ENCODE measurements at places on chromosomes 12 and 14. TPM values are rescaled to one million over a fixed set of nuclear protein-coding genes. Genes with fewer than 3 reads are reported as not detected.

The TEX52 gene
- total RNA-seq, result not detected

The CD163 gene
- 165 TPM for total RNA-seq

The KCNH5 gene
- total RNA-seq, result 1.3 TPM

The NAV3 gene
- 5.1 TPM for total RNA-seq

The BRMS1L gene
- 10.2 TPM for total RNA-seq

The PLXNC1 gene
- 2.0 TPM for total RNA-seq

The GDF3 gene
- not detected for total RNA-seq

The ABCC9 gene
- total RNA-seq, result 25.0 TPM

The IGF1 gene
- total RNA-seq, result 11.4 TPM

The EXOC3L4 gene
- total RNA-seq, result not detected

The GARIN6 gene
- not detected for total RNA-seq

The SLCO1B1 gene
- not detected for total RNA-seq

The PCED1B gene
- total RNA-seq, result 1.4 TPM

The PAPLN gene
- 5.1 TPM for total RNA-seq

The ACTN1 gene
- total RNA-seq, result 170 TPM

The SDR9C7 gene
- total RNA-seq, result 0.28 TPM

The FAM90A1 gene
- not detected for total RNA-seq

The LLPH gene
- 7.0 TPM for total RNA-seq

The TAS2R20 gene
- total RNA-seq, result 0.33 TPM

The SERPINA3 gene
- total RNA-seq, result 330 TPM

The CARMIL3 gene
- total RNA-seq, result not detected

The TAS2R43 gene
- 2.0 TPM for total RNA-seq

The ACSM4 gene
- total RNA-seq, result not detected

The GLIPR1L1 gene
- not detected for total RNA-seq

The PAX9 gene
- total RNA-seq, result not detected

The HOXC9 gene
- total RNA-seq, result not detected

The RNF212B gene
- total RNA-seq, result not detected

The CMKLR1 gene
- 6.2 TPM for total RNA-seq

The FSCB gene
- not detected for total RNA-seq

The TOMM20L gene
- not detected for total RNA-seq

The FOXG1 gene
- not detected for total RNA-seq

The TPPP2 gene
- total RNA-seq, result 0.86 TPM

The KCNH3 gene
- total RNA-seq, result 1.0 TPM

The GLI1 gene
- total RNA-seq, result 1.2 TPM

The PRICKLE1 gene
- total RNA-seq, result 7.6 TPM

The NTF3 gene
- total RNA-seq, result 0.67 TPM

The RDH12 gene
- not detected for total RNA-seq

The PPP1R1A gene
- total RNA-seq, result 111 TPM

The HPD gene
- 0.39 TPM for total RNA-seq

The IFI27 gene
- total RNA-seq, result 140 TPM

The IL23A gene
- total RNA-seq, result not detected

The MYRFL gene
- total RNA-seq, result not detected

The ENDOU gene
- 0.55 TPM for total RNA-seq

The AHSA1 gene
- total RNA-seq, result 105 TPM

The VSIG10 gene
- total RNA-seq, result 12.4 TPM

The AHNAK2 gene
- 5.7 TPM for total RNA-seq

The KRT6C gene
- total RNA-seq, result not detected

The RHOJ gene
- total RNA-seq, result 11.2 TPM

The CCDC196 gene
- not detected for total RNA-seq

The SSPN gene
- 52.4 TPM for total RNA-seq

The TTC8 gene
- total RNA-seq, result 8.0 TPM

The EIF2S3B gene
- not detected for total RNA-seq

The SLC7A8 gene
- 23.7 TPM for total RNA-seq

Data from right atrium auricular region (tissue), 2 donors.